ENCODE measurements at places on chromosomes 4 and X. TPM values are rescaled to one million over a fixed set of nuclear protein-coding genes. Genes with fewer than 3 reads are reported as not detected.

- no peaks in the 10 kb centered on the region for H3K36me3 ChIP-seq
- DNase-seq = no peak
- H3K4me3 ChIP-seq = no peak overlapping the region
- no peak overlapping the region for H3K27ac ChIP-seq
- H3K4me1 ChIP-seq = no peaks in the 10 kb centered on the region
Measured at GRCh38 chrX:132818638-132819037, 139.8 kb downstream of the HS6ST2 start.

- H3K4me1 ChIP-seq = peaks cover 33% of the 10 kb centered on the region
- no peak overlapping the region for H3K4me3 ChIP-seq
- no peaks in the 10 kb centered on the region for H3K27me3 ChIP-seq
- no peak overlapping the region for H3K27ac ChIP-seq
- H3K36me3 ChIP-seq = peaks cover 21% of the 10 kb centered on the region
Measured at GRCh38 chr4:27001398-27002164, 140.9 kb downstream of the STIM2 start.

DNA sequence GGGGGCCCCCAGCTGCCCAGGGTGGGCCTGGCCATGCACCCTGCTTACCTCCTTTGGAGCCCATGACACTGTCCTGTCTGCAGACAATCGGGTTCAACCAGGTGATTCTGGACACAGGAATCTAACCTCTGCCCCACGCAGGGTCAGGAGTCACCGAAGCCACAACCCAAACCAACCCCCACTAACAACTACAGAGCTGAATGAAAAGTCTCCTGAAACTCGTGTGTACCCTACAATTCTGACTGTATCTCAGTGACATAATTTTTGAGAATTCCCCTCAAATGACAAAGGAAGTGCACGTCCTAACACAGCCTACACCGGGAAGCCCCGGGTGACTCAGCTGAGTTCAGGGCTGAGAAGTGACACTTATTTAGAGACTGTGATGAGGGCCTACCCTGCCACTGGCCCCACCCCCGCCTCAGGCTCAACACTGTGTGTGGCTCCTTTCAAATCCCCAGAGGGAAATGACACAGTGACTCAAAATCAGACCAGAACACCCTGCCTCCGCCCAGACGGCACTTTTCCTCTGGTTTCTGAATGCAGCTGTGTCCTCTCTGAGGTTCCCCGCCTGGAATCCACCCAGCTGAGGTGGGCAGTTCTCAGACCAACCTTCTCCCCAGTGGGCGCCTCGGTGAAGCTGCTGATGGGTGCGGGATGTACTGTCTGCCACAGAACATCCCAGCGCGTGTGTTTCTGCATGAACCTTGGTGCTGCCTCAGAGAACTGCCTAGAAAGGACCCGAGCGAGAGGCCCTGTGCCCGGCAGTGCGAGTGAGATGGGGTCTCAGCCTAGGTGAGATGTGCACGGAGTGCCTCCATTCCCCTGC, 9.9 kb downstream of the TNIP2 start:
- no peaks in the 10 kb centered on the region for H3K27me3 ChIP-seq
- H3K4me1 ChIP-seq = peaks cover 51% of the 10 kb centered on the region
- peak; percentile 95 for DNase-seq
- peak overlapping the region; percentile 80 for H3K27ac ChIP-seq
- peak overlapping the region; percentile 43 for H3K4me3 ChIP-seq

DNA sequence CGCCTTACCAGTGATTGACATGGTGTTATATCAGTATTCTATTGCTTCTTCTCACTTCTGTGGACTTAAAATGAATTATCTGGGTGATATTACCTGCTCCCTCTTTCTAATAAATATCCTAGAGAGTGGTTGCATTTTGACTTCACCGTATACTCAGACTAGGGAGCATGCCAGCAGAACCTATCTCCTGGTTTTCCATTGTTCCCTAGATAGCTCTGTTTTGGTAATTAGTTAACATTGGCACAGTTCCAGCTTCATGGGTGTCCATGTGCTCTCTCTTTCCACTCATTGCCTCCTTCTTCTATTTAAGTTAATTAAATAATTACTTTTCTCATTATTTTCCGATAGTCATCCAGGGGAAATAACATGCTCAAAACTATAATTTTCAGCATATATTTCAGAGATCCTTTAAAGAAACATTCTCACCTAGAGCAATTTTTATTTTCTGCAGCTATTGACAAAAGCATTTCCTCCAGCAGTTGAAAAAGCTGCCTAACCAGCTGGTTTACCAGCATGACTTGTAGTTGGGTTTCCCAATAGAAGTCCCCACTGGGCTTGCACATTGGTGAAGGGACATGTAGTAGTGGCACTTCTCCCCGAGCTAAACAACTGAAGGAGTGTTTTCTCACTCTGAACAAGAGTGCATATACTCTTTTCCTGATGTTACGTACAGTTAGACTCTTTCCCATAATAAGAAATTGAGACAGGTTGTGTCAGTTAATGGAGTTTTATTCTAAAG, 27.9 kb upstream of the PAPSS1 start:
- no peak for DNase-seq
- H3K4me3 ChIP-seq = no peak overlapping the region
- no peaks in the 10 kb centered on the region for H3K36me3 ChIP-seq
- peaks cover 2% of the 10 kb centered on the region for H3K4me1 ChIP-seq
- H3K27me3 ChIP-seq = peaks cover 40% of the 10 kb centered on the region
- no peak overlapping the region for H3K27ac ChIP-seq

GLOD5 gene
- total RNA-seq = not detected

- H3K27me3 ChIP-seq = peaks cover 64% of the 10 kb centered on the region
- H3K36me3 ChIP-seq = no peaks in the 10 kb centered on the region
- DNase-seq = peak; percentile 69
Measured at GRCh38 chr4:54233697-54234496, 4.8 kb downstream of the PDGFRA start.

- H3K36me3 ChIP-seq = no peaks in the 10 kb centered on the region
- no peak overlapping the region for H3K4me3 ChIP-seq
- H3K4me1 ChIP-seq = no peaks in the 10 kb centered on the region
- H3K27ac ChIP-seq = no peak overlapping the region
- no peaks in the 10 kb centered on the region for H3K27me3 ChIP-seq
Measured at GRCh38 chrX:733961-734360, 103.4 kb downstream of the SHOX start.

DNA sequence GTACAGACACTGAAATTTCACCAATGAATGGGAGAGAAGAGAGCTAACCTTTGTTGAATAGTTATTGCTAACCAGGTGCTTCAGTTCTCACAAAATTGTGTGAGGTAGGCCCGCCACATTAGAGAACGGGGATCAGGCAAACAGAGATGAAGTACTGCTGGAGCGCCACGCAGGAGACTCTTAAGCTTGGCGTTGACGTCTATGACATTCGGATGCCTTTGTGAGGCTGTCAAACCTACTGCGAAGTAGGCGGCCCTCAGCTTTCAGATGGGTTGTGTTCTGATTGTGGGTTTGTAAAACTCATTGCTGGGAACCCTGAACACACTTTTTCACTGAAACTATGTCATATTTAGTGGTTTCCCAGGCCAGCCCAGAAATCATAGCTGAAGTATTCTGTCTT, 173.6 kb downstream of the CBR4 start:
- DNase-seq = no peak
- H3K27ac ChIP-seq = no peak overlapping the region
- peaks cover 57% of the 10 kb centered on the region for H3K27me3 ChIP-seq
- H3K36me3 ChIP-seq = no peaks in the 10 kb centered on the region

H2BW2 gene
- not detected for total RNA-seq

DNA sequence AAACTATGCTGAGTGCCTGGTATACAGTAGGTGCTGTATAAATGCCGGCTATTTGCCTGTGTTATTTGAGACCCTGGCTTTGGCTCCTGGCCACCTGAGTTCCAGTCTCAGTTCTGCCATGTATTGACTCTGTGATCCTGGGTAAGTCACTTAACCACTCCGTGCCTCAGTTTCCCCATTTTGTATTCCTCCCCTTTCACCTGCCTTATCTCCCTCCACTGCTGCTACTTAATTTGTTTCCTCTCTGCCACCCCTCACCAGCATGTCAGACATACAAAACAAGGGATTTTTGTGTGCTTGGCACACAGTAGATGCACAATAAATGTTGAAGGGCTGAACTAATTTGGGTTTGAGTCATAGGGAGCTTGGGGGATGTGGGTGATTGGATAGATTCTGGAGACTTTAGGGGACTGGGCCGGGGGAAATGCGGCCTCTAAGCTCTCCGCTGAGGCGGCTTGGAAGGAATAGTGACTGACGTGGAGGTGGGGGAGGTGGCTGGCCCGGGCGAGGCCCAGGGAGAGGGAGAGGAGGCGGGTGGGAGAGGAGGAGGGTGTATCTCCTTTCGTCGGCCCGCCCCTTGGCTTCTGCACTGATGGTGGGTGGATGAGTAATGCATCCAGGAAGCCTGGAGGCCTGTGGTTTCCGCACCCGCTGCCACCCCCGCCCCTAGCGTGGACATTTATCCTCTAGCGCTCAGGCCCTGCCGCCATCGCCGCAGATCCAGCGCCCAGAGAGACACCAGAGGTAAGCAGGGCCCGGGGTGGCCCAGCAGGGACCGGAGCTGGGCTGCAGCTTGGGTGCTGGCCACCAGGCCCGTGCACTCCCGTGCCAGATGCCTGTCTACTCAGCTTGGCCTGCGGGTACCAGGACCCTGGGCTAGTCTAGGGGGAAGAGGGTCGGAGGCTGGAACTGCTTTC, at the start of gene TIMP1:
Gene TIMP1 (plus strand): TSS at position 706 of the 917 bp plus-strand sequence. CDS start 980 bp downstream, outside the sequence.
- H3K4me1 ChIP-seq = peaks cover 28% of the 10 kb centered on the region
- H3K27me3 ChIP-seq = peaks cover 2% of the 10 kb centered on the region
- peak within 1 kb of the TSS; percentile 46 for H3K4me3 ChIP-seq
- peak within 1 kb of the TSS; percentile 53 for H3K27ac ChIP-seq

GPR173 gene
- not detected for total RNA-seq

DNA sequence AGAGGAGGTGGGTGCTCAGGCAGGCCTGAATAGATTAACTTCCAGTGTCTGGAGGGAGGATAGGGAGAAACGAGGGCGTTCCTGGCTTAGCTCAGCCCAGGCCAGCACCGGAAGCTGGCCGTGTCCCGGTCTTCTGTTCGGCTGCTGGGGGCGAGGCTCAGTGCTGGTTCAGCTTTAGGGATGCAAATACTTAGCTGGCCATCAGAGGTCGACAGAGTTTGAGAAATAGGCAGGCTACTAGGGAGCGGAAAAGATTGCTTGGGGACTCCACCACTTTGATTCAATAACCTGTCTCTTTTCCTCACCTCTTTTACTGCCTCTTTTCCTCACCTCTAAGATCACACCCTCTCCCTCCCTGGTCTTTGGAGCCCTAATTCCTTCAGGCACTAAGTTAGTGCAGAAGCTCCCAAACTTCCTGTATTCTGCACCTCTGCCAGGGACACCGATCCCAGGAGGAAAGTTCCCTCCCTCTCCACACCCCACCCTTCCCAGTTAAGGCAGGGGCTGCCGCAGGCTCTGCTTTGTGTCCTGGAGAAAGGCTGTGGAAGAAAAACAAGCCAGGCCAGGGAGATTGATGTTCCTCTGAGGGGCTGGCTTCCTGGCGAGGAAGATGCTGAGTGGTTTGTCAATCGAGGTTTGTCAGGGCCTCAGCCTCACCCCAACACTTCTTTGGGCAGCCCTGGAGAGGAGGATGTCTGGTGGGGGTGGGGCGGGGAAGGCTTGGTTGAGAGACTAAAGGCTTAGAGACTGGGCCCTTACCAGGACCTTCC, 6.0 kb upstream of the EFNB1 start:
- H3K27ac ChIP-seq = no peak overlapping the region
- no peak overlapping the region for H3K4me3 ChIP-seq

DNA sequence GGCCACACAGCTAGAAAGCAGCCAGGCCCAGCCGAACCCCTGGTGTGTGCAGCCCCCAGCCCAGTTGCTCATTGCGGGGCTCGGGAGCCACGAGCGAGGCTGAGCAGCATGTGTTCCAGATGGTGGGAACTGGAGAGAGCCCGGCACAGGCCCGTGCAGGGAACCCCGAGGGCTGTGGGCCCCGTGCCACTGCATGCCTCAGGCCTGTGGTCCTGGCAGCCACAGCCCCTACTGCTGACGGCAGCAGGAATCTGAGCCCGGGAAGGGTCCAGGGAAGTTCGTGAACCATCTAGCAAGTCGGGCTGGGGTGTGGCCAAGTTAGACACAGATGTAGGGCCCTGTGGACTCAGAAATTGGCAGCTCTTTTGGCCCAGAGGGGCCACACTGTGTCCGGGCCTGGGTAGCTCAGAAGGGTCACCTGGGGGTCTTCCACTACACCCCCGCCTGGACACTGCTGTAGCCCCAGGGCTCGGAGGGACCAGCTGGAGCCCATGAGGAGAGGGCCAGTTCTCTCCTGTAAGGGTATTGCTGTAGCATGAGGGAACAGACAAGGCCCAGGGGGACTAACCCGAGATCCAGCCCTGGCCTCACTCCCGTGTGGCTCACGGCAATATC, 12.1 kb downstream of the HTRA3 start:
- no peak overlapping the region for H3K27ac ChIP-seq
- no peak overlapping the region for H3K4me3 ChIP-seq
- DNase-seq = no peak
- no peaks in the 10 kb centered on the region for H3K36me3 ChIP-seq

GRCh38 chr4:138612428-138612827, 370.3 kb upstream of the SLC7A11 start:
- no peaks in the 10 kb centered on the region for H3K27me3 ChIP-seq
- no peaks in the 10 kb centered on the region for H3K4me1 ChIP-seq
- no peak overlapping the region for H3K27ac ChIP-seq
- DNase-seq = no peak
- H3K36me3 ChIP-seq = no peaks in the 10 kb centered on the region

DNA sequence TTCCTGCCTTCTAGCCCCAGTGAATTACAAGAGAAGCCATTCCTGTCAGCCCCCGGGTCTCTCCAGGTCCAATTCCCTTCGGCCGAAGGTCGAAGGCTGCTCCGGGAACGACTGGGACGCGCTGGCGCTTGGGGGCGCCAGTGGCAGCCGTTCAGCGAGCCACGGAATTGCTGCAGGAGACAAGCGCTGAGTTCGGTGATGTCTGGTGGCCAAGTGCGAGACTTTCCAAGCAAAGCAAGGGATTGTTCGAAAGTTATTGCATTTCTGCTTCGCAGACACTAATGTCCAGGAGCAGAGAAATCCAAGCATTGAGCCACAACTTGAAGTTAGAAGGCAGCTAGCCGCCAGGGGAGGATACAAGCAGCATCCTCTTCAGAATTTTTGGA, 1.1 kb upstream of the DKK2 start:
- no peak overlapping the region for H3K4me3 ChIP-seq
- peaks cover 59% of the 10 kb centered on the region for H3K27me3 ChIP-seq
- H3K36me3 ChIP-seq = no peaks in the 10 kb centered on the region
- H3K4me1 ChIP-seq = peaks cover 22% of the 10 kb centered on the region
- H3K27ac ChIP-seq = no peak overlapping the region

DNA sequence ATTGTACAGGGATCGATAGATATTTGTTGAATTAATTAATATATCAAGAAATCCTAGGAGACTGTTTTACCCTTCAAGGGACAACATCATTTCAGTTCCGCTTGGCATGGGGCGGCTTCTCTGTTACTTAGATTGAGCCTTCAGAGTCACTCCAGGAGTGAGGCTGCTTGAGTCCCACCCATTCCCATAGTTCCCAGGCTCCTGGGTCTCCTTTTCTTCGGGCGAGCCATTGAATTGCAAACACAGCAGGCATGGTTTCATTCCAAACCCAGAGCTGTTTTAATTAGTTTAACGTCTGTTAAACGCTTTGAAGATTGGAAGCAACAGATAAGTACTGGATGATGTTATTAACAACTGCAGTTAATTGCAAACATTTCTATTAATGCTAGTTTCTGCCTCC, 571 bp upstream of the EDA start:
- DNase-seq = no peak
- H3K27me3 ChIP-seq = peaks cover 36% of the 10 kb centered on the region
- H3K4me1 ChIP-seq = peaks cover 3% of the 10 kb centered on the region
- peak overlapping the region; percentile 35 for H3K4me3 ChIP-seq

- no peaks in the 10 kb centered on the region for H3K27me3 ChIP-seq
- H3K4me3 ChIP-seq = no peak overlapping the region
- DNase-seq = no peak
- no peaks in the 10 kb centered on the region for H3K36me3 ChIP-seq
- H3K4me1 ChIP-seq = no peaks in the 10 kb centered on the region
- H3K27ac ChIP-seq = no peak overlapping the region
Measured at GRCh38 chrX:23048806-23049573, 49.2 kb downstream of the DDX53 start.

ADH7 gene
- total RNA-seq = not detected

ZAR1 gene
- not detected for total RNA-seq

FHIP1A gene
- not detected for total RNA-seq
